ENCODE measurements at places on chromosomes 2 and 18.

DNA sequence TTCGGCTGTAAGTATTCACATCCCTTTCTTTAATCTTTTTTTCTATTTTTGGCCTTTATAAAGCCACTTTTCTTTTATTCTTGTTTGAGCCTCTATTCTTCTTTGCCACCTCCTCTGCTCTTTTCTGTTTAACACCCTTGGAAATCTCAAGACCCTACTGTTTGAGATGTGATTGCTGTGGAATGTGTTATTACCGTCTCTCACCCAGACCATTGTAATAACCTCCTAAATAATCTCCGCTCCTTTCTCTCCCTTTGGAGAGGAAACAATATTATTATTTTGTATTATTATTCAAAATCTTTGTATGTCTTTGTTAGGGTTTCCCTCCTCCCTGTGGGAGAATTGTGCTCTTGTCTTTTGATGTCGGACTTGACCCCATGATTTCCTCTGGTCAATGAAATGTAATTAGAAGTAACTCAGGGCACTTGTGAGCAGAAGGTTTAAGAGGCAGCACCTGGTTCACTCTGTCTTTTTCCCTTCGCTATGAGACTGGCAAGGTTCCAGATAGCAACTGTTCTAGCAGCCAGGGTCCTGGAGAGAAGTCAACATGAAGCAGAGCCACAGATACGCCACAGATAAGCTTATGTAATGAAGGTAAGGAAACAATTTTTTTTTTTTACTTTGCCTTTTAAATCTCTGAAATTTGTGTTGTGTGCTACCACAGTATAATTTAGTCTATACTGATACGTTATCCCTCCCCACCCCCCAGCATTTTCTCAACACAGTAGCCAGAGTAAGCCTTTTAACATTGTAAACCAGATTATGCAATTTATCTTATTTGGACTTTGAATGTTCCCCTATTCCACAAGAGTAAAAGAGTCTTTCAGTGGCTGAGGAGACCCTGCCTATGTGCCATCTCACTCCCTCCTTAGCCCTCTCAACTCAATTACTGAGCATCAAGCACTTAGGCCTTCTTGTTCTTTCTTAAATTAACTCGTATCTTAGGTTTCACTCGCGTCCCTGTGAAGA lies 601.2 kb upstream of the ZNF804A start:
- DNase-seq: no peak

- peak; percentile 66 for DNase-seq
These were observed 155.1 kb upstream of the LMAN1 start for GRCh38 chr18:59514203-59514602.

GRCh38 chr2:173802518-173802917 lies 162.7 kb downstream of the SP3 start:
- DNase-seq: no peak

DNA sequence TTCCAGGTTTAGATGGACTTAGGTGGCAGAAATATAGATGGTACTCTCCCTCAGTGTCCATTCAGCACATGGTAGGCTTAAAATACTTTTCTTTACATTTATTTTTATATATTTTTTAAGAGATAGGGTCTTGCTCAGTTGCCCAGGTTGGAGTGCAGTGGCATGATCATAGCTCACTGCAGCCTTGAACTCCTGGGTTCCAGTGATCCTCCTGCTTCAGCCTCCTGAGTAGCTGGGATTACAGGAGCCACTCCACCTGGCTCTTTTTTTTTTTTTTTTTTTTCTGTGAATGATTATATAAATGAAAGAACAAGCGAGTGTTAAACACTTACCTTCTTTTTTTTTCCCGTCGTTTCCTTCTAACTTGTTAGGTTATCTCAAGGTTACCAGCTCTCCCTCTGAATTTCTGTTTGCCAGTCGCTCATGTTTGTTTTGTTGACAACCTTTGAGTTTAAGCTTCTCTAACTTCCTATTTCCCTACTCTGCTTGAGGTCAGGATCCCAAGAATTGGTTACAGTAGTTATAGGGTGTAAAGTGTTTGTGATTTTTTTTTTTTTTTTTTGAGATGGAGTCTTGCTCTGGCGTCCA lies 18.9 kb downstream of the IMPA2 start:
- no peak for DNase-seq

DNA sequence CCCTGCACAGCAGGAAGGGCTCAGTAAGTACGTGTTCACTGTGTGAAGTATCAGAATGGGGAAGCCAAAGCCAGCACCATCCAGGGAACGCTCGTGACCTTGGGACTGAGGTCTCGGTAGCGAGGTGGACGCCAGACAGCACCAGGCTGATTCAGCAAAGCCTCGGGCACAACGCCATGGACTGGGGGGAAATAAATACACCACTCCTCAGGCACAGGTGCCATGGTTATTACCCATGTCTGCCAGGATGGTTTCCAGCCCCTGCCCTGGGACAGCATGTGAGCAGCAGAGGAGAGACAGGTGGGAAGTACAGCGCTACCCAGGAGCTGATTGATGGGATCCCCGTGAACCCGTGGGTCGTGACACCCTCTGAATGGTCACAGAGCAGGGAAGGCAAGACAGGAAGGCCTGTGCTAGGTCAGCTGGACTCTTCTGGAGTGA lies 53.0 kb downstream of the REEP1 start:
- DNase-seq: no peak
